Stimulated activated CD4-positive, alpha-beta T cell treated with anti-CD3 and anti-CD28 coated beads, TNF-alpha, amount 100 ng/mL, for 24 hours (primary cell): ENCODE measurements at places on chromosomes 5 and 9.
A peak's percentile ranks its signal among the peaks of the same experiment; 100 is the strongest.

DNA sequence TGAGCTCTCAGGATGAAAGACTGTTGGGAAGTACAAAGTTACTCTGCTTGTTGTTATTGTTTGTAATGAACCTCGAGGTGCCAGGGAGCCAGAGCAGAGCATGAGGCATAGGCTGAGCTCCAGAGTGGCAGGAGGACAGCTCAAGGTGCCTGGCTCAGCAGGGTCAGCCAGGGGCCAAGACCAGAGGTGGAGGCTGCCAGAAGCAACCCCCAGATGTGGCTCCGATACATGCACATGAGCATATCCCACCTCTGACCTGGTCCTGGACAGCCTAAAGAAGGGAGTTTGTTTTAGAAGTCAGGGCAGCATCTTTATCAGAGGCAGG lies 105.6 kb downstream of the PSD2 start:
- DNase-seq, result no peak

DNA sequence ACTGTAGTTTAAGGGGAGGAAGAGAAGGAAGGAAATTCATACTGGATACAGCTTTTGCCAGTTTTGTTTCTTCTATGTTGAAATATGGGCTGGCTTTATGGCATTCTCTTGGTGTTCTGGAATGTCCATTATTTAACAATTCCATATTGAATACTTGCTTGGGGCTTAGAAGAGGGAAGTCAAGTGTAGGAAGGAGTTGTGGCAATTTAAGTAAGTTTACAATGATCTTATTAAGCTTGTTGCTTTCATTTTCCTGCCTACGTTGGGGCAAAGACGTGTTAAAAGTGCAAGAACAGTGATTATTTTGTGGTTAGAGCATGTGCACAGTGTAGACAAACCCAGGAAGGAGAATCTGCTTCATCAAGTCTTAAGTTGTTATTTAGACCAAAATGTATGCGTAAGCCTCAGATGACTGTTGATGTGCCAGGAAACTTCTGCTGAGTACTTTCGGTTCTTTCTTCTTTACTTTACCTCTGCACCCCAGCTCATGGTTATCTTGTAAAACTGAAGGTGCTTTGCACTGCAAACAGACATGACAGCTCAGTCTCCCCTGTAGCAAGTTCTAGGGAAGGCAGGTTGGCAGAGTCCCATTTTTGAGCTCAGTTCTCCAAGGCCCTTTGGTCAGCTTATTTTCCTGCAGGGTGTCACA lies 75.8 kb downstream of the F2RL2 start:
- DNase-seq, result peak; percentile 34

GRCh38 chr9:99955606-99956005 lies 49.2 kb downstream of the STX17 start:
- no peak for DNase-seq

DNA sequence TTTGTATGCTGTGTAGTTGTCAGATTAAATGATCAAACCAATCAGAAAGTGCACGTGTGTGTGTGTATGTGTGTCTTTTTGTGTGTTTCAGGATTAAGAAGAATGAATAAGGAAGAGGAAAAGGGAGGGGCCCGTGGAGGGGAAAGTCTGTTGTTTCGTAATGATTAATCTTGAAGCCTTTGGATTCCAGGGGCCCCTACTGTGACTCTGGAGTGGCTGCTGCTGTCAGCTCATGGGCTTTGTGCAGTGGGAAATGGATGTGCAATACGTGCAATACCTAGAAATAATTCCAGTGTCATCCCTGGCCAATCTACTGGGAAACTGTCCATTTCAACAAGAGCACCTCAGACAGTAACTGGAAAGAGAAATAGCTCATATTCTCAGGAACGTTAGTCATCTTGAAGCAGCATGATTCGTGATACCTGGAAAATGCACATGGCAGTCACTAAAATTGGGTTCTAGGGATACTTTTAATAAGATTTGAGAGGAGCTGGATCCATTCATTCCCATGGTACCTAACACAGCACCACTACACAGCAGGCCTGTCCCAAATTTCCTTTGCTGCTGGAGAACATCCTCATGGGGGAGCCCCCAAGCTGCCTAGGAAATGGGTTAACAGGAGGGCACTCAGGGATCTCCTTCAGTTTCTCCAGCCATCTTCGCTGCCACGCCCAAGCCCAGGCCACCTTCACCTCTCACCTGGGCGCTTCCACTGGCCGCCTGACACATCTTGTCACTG lies 186.3 kb downstream of the NR3C1 start:
- no peak for DNase-seq

- no peak for DNase-seq
These were observed 84.3 kb downstream of the MRPS27 start for GRCh38 chr5:72235725-72236124.
